ENCODE measurements at places on chromosomes 3 and 15. TPM values are rescaled to one million over a fixed set of nuclear protein-coding genes. Genes with fewer than 3 reads are reported as not detected.

DNA sequence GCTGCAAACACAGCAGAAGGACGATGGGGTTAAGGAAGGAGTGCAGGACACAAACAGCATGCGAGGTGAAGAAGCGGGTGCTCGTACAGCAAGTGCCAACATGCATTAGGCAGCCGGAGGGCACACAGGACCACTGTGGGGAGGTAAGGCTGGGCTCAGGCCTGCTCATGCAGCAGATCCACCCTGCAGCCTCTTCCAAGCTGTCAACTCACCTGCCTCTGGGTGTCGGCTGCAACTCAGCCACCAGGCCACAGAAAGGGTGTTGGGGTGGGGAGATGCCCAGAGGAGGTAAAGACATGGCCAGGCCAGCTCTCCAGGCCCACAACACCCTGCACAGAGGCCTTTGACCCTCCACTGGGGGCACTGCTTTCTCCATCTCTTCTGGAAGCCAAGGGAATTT is 44.2 kb downstream of the TGM4 start:
- peaks cover 6% of the 10 kb centered on the region for H3K36me3 ChIP-seq
- H3K27ac ChIP-seq = no peak overlapping the region
- no peaks in the 10 kb centered on the region for H3K27me3 ChIP-seq
- DNase-seq = no peak
- H3K4me1 ChIP-seq = peaks cover 9% of the 10 kb centered on the region

- H3K27ac ChIP-seq = no peak overlapping the region
- H3K36me3 ChIP-seq = no peaks in the 10 kb centered on the region
- no peak for DNase-seq
- no peaks in the 10 kb centered on the region for H3K27me3 ChIP-seq
Measured at GRCh38 chr15:58425185-58425584, 6.6 kb upstream of the LIPC start.

GRCh38 chr3:34155108-34155507 is 356.7 kb downstream of the PDCD6IP start:
- no peak overlapping the region for H3K27ac ChIP-seq
- H3K4me1 ChIP-seq = no peaks in the 10 kb centered on the region
- no peaks in the 10 kb centered on the region for H3K36me3 ChIP-seq
- no peak overlapping the region for H3K4me3 ChIP-seq
- H3K27me3 ChIP-seq = no peaks in the 10 kb centered on the region
- no peak for DNase-seq

DNA sequence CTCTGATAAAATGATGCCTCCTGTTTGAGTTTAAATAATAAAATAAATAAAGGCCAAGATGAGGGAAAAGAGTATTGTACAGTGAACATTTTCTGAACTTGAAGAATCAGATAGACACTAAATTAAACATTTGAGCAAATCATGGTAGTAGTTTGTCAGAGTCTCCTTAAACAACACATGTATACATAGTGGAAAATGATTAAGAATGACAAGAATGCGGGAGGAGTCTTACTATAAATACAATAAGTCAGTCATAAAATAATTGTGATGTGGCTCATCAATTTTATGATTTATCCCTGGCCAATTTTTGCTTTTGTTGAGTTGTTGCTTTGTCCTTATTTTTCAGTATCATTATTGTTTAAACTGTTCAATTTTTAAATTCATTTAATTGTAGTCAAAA is 158.0 kb upstream of the TMC3 start:
- peaks cover 6% of the 10 kb centered on the region for H3K4me1 ChIP-seq
- H3K36me3 ChIP-seq = no peaks in the 10 kb centered on the region
- H3K27me3 ChIP-seq = no peaks in the 10 kb centered on the region
- H3K4me3 ChIP-seq = no peak overlapping the region
- no peak for DNase-seq
- no peak overlapping the region for H3K27ac ChIP-seq

GRCh38 chr3:177345973-177346503 is 148.8 kb upstream of the TBL1XR1 start:
- no peak for DNase-seq
- peak overlapping the region; percentile 94 for H3K27ac ChIP-seq
- no peaks in the 10 kb centered on the region for H3K27me3 ChIP-seq
- no peaks in the 10 kb centered on the region for H3K4me1 ChIP-seq
- no peaks in the 10 kb centered on the region for H3K36me3 ChIP-seq
- no peak overlapping the region for H3K4me3 ChIP-seq

DNA sequence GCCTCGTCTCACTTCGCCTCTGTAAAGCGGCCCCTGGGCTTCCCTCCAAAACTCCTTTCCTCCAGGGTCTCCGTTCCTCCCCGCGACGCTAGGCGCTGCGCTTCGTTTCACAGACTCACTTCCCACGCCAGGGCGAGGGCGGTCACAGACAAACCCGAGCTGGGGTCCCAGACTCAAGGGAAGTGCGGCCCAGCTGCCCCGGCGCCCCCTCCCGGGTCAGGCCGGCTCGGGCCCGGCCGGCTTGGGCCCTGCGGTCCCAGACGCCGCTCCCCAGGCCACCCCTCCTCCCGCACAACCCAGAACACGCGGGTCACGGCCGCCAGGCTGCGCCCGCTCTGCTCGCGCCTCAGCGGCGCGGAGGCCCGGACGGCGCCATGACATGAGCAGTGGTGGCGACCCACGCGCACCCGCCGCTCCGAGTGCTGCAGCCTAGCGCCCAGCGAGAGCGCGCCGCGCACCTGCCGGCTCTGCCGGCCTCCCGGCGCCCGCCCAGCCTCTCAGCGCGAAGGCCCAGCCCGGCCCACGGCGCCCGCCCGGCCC is 547 bp downstream of the NUP210 start:
- H3K4me1 ChIP-seq = no peaks in the 10 kb centered on the region
- H3K27me3 ChIP-seq = no peaks in the 10 kb centered on the region
- DNase-seq = no peak
- peak overlapping the region; percentile 59 for H3K4me3 ChIP-seq
- H3K27ac ChIP-seq = no peak overlapping the region
- no peaks in the 10 kb centered on the region for H3K36me3 ChIP-seq

- no peaks in the 10 kb centered on the region for H3K27me3 ChIP-seq
- no peak overlapping the region for H3K27ac ChIP-seq
- H3K4me1 ChIP-seq = no peaks in the 10 kb centered on the region
- H3K36me3 ChIP-seq = no peaks in the 10 kb centered on the region
Measured at GRCh38 chr3:15629860-15630597, 28.5 kb downstream of the BTD start.

- H3K4me3 ChIP-seq = no peak overlapping the region
- DNase-seq = no peak
- H3K36me3 ChIP-seq = no peaks in the 10 kb centered on the region
- no peaks in the 10 kb centered on the region for H3K4me1 ChIP-seq
- no peaks in the 10 kb centered on the region for H3K27me3 ChIP-seq
- no peak overlapping the region for H3K27ac ChIP-seq
Measured at GRCh38 chr3:47573190-47574172, 5.2 kb downstream of the CSPG5 start.

GRCh38 chr15:52037889-52038505 is 19.0 kb downstream of the MAPK6 start:
- no peaks in the 10 kb centered on the region for H3K27me3 ChIP-seq
- no peak overlapping the region for H3K27ac ChIP-seq
- H3K36me3 ChIP-seq = no peaks in the 10 kb centered on the region
- DNase-seq = no peak

DNA sequence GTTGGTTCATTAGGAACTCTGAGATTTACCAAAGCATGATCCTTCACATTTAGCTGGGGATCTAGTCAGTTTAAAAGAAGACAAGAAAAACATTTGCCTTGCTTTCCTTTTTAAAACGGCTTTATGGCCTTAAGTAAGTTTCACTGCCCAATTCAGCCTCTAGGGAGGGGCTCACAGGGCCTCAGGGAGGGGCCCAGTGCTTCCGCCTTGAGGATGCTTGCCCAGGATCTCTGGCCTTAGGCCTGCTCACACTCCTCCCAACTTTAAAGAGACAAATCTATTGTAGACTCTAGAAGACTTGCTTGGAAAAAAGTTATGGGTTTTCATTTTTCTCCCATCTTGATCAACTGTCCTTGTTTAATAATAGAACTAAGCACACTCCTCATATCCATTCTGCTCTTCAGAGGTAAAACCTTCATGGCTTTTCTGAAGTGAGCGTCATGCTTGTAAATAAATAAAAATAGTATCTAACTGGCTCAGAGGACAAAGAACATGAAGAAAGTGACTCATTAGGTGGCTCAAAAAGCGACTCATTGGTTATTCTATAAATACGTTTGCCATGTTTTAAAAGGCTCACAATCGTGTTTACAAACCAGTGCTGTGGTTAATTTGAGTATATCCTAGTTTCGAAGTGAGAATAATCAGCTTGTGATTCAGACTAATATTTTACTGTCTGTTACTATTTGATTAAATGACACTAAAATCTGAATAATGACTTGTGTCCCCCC is 13.7 kb downstream of the PDHB start:
- peaks cover 6% of the 10 kb centered on the region for H3K36me3 ChIP-seq
- peak overlapping the region; percentile 58 for H3K27ac ChIP-seq
- H3K4me1 ChIP-seq = no peaks in the 10 kb centered on the region
- peak; percentile 77 for DNase-seq
- no peak overlapping the region for H3K4me3 ChIP-seq

GRCh38 chr3:133383175-133383574 is 16.7 kb upstream of the BFSP2 start:
- no peaks in the 10 kb centered on the region for H3K4me1 ChIP-seq
- no peaks in the 10 kb centered on the region for H3K36me3 ChIP-seq
- no peak for DNase-seq

GRCh38 chr15:71632576-71633195 is 177.7 kb upstream of the NR2E3 start:
- H3K27me3 ChIP-seq = no peaks in the 10 kb centered on the region
- H3K27ac ChIP-seq = peak overlapping the region; percentile 2

DNA sequence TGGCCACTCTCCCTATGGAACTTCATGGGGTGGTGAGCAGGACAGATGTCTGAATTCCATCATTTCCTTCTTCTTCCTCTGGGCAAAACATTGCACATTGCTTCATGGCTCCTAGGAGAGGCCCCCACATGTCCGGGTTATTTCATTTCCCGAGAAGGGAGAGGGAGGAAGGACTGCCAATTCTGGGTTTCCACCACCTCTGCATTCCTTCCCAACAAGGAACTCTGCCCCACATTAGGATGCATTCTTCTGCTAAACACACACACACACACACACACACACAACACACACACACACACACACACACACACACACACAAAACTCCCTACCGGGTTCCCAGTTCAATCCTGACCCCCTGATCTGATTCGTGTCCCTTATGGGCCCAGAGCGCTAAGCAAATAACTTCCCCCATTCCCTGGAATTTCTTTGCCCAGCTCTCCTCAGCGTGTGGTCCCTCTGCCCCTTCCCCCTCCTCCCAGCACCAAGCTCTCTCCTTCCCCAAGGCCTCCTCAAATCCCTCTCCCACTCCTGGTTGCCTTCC is 1.9 kb downstream of the RHO start:
- H3K27ac ChIP-seq = no peak overlapping the region
- DNase-seq = no peak
- no peaks in the 10 kb centered on the region for H3K27me3 ChIP-seq

GRCh38 chr3:170689893-170690660 is 104.2 kb upstream of the SLC7A14 start:
- H3K36me3 ChIP-seq = no peaks in the 10 kb centered on the region
- H3K27ac ChIP-seq = no peak overlapping the region
- no peaks in the 10 kb centered on the region for H3K4me1 ChIP-seq
- H3K27me3 ChIP-seq = no peaks in the 10 kb centered on the region
- DNase-seq = peak; percentile 67

DNA sequence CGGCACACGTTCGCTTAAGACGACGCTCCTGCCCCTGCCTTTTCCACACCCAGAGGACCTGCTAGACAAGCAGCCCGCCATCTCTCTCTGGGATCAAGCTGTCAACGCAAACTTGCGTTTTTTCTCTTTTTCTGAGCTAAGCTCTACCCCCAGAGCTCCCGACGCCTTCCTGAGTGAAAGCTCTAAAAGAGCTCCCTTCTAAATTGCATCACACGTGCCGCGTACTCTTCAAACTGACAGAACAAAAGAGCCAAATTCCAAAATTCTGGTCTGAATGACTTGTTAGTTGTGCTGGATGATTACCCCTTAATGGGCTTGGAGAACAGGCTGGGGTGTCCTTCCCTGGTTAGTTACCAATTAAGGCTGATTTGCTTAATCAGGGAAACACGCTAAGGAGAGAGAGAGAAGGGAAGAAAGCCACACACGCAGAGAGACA is 81.2 kb downstream of the MDFIC2 start:
- no peaks in the 10 kb centered on the region for H3K4me1 ChIP-seq
- no peak overlapping the region for H3K4me3 ChIP-seq
- H3K27me3 ChIP-seq = no peaks in the 10 kb centered on the region

GRCh38 chr3:56688191-56688590 is 5.1 kb upstream of the TASOR start:
- H3K36me3 ChIP-seq = no peaks in the 10 kb centered on the region
- H3K4me1 ChIP-seq = no peaks in the 10 kb centered on the region
- H3K27me3 ChIP-seq = no peaks in the 10 kb centered on the region
- H3K4me3 ChIP-seq = no peak overlapping the region

DNA sequence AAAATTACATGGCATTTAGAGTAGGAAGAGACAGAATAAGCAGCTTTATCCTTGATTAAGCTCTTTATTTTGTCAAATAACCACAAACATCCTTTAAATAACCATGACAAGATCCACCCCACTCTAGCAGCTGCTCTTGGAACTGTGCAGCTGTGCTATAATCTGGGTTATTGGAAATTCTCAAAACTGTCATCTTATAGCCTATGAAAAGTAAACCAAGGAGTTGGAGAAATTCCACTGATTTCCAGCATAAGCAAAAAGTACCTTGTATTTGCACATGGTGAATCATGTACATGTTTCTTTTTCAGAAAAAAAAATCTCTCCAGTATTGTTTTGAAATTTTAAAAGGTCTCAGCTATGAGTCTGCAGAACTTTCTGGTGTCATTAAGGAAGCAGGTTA is 88.8 kb upstream of the ABI3BP start:
- H3K36me3 ChIP-seq = no peaks in the 10 kb centered on the region
- no peak overlapping the region for H3K4me3 ChIP-seq
- no peak for DNase-seq
- H3K4me1 ChIP-seq = no peaks in the 10 kb centered on the region
- H3K27me3 ChIP-seq = no peaks in the 10 kb centered on the region
- no peak overlapping the region for H3K27ac ChIP-seq

DNA sequence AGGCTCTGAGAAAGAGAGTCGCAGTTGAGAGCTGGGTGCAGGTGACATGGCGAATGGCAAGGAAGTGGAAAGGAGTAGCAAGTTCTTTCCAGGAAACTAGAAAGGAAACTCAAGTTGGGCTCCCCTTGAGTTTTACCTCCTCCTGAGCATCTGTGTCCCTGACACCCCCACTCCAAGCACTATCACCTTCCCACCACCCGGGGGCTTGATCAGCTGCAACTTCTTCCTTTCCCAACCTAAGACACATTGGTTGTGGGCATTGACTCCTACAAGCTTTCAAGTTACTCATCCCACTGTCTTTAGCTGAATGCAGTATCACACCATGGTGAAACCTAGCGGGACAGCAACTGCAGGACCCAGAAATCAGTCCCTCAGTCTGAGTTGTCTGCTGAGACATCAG is 256.6 kb upstream of the NR2F2 start:
- no peaks in the 10 kb centered on the region for H3K36me3 ChIP-seq
- no peaks in the 10 kb centered on the region for H3K4me1 ChIP-seq
- H3K27me3 ChIP-seq = no peaks in the 10 kb centered on the region
- H3K4me3 ChIP-seq = no peak overlapping the region
- no peak overlapping the region for H3K27ac ChIP-seq

GRCh38 chr3:169002689-169003088 is 660.8 kb downstream of the MECOM start:
- no peaks in the 10 kb centered on the region for H3K36me3 ChIP-seq
- H3K27ac ChIP-seq = no peak overlapping the region
- no peak for DNase-seq
- no peaks in the 10 kb centered on the region for H3K27me3 ChIP-seq

The PODXL2 gene
- total RNA-seq = 1.9 TPM

The IL20RB gene
- total RNA-seq = not detected

The FGD5 gene
- total RNA-seq = 9.6 TPM

The OXSR1 gene
- total RNA-seq = 25.8 TPM

The PRKCD gene
- total RNA-seq = 14.8 TPM

The IL5RA gene
- total RNA-seq = 2.6 TPM

The SPATA12 gene
- not detected for total RNA-seq

The TUSC7 gene
- not detected for total RNA-seq

The ATP13A3 gene
- 284 TPM for total RNA-seq
